CD4-positive, alpha-beta T cell (primary cell): ENCODE measurements at places on chromosomes 6 and 20. TPM values are rescaled to one million over a fixed set of nuclear protein-coding genes. Genes with fewer than 3 reads are reported as not detected.

- H3K4me3 ChIP-seq = no peak overlapping the region
- H3K36me3 ChIP-seq = no peaks in the 10 kb centered on the region
- H3K4me1 ChIP-seq = peaks cover 5% of the 10 kb centered on the region
- DNase-seq = peak; percentile 71
Observed at GRCh38 chr20:3710703-3711483, 1.5 kb downstream of the SIGLEC1 start.

DNA sequence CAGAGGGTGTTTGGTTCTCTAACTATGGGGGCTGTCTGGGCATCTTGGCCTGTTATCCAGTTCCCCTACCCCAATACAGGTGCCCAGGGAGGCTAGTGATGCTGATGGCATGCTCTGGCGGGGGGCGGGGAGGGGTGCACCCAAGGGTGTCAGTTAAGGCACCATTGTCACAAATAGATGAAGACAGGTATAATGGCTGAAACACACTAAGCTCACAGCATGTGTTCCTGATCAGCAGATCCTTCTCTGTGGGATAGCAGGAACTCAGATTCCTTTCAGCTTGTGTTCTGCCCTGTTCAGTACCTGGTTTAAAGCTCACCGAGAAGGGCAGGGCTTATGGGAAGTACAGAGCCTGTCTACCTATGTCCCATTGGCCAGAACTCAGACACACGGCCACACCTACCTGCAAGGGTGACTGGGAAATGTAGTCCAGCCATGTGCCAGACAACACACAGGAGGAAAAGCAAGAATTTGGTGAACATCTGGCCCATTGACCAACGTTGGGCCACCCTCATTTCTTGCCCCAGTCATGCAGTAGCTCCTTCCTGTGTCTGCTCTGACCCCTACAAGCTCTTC lies 3.4 kb upstream of the RSPO4 start:
- H3K4me3 ChIP-seq = no peak overlapping the region
- H3K27me3 ChIP-seq = peaks cover 26% of the 10 kb centered on the region
- no peak overlapping the region for H3K27ac ChIP-seq
- peaks cover 3% of the 10 kb centered on the region for H3K4me1 ChIP-seq
- no peaks in the 10 kb centered on the region for H3K36me3 ChIP-seq

- H3K4me3 ChIP-seq = peak overlapping the region; percentile 51
- peaks cover 35% of the 10 kb centered on the region for H3K4me1 ChIP-seq
- DNase-seq = peak; percentile 10
- H3K36me3 ChIP-seq = no peaks in the 10 kb centered on the region
- peaks cover 11% of the 10 kb centered on the region for H3K27me3 ChIP-seq
Observed at GRCh38 chr20:2750491-2751251, 49.8 kb downstream of the CPXM1 start.

TRIM15 gene
- not detected for total RNA-seq

GRCh38 chr20:59158673-59159072 lies 4.9 kb upstream of the ZNF831 start:
- no peaks in the 10 kb centered on the region for H3K27me3 ChIP-seq
- H3K36me3 ChIP-seq = no peaks in the 10 kb centered on the region
- H3K4me1 ChIP-seq = peaks cover 72% of the 10 kb centered on the region
- peak overlapping the region; percentile 70 for H3K4me3 ChIP-seq
- peak overlapping the region; percentile 95 for H3K27ac ChIP-seq
- no peak for DNase-seq

DNA sequence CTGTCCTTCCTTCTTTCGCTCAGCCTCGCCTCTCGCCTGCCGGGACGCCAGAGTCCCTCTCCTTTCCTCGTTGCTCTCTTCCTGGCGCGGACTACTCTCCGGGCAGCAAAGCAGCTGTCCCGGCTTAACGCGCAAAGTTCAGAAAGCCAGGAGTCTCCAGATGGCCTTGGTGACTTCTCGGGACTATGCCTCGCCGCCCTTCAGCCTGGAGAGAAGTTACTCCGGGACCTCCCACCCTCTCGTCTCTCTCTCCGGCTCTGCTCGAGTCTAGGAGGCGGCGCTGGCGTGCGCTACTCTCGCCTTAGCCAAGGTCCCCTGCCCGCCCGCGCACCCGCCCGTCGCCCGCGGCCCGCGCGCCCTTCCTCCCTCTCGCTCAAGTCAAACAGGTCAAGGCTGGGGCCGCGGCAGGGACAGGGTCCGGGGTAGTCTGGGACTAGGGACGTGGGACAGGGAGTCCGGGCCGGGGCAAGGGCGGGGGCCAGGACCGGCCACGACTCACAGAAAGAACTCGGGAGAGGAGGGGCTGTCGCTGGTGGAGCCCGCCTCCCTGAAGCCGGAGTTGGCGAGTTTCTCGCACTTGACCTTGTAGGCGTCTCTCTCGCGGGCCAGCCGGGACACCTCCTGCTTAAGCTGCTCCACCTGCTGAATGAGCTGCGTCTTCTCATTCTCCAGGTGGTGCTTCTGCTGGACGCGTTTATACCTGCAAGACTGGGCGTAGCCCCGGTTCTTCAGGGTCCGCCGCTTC lies 1.5 kb downstream of the MAFB start:
- H3K27me3 ChIP-seq = peaks cover 79% of the 10 kb centered on the region
- peak overlapping the region; percentile 38 for H3K4me3 ChIP-seq
- peaks cover 26% of the 10 kb centered on the region for H3K4me1 ChIP-seq
- no peak for DNase-seq

DNA sequence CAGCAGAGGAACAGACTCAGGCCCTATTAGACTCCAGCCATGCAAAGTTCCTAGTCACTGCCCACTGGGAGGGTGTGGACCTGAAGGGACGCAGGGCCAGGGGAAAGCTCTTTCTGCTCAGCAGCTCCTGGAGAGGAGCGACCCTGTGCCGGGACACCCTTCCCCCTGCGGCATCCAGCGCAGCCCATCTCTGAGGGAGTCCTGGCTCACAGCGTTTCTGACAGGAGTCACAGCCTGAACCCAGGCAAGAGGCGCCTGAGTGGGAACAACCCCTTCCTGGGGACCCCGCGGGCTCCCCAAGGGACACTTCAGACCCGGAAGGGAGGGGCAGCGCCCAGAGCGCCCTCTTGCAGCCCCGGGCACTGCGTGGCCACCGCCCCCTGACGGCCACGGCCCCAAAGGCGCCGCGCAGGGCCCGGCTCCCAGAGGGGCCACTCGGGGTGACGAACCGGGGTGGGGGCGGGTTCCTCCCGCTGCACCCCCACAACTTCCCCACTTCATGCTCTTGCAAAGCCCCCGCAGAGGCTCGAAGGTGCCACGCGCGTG lies 862 bp downstream of the UCKL1 start:
- no peak for DNase-seq
- peak overlapping the region; percentile 77 for H3K4me3 ChIP-seq
- H3K36me3 ChIP-seq = peaks cover 10% of the 10 kb centered on the region

PRELID3B gene
- 59.1 TPM for total RNA-seq

GRCh38 chr6:135583256-135583761 lies 85.8 kb upstream of the AHI1 start:
- DNase-seq = no peak
- no peaks in the 10 kb centered on the region for H3K27me3 ChIP-seq
- H3K4me1 ChIP-seq = peaks cover 2% of the 10 kb centered on the region

- H3K36me3 ChIP-seq = peaks cover 6% of the 10 kb centered on the region
- no peaks in the 10 kb centered on the region for H3K27me3 ChIP-seq
- H3K4me1 ChIP-seq = no peaks in the 10 kb centered on the region
- no peak overlapping the region for H3K27ac ChIP-seq
- H3K4me3 ChIP-seq = no peak overlapping the region
- no peak for DNase-seq
Observed at GRCh38 chr6:37893257-37893656, 73.7 kb downstream of the ZFAND3 start.

DNA sequence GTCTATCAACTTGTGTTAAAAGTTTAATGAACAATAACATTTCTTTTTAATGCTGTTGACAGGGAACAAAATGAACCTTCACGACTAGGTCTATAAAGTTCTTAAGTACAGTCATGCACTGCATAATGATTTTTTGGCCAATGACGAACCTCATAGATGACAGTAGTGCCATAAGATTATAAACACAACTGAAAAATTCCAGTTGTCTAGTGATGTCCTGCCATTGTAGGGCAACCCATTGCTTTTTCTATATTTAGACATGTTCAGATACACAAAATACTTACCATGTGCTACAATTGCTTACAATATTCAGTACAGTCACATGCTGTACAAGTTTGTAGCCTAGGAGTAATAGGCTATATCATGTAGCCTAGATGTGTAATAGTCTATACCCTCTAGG lies 93.6 kb downstream of the SYNE1 start:
- H3K4me1 ChIP-seq = no peaks in the 10 kb centered on the region
- no peak overlapping the region for H3K4me3 ChIP-seq
- no peak overlapping the region for H3K27ac ChIP-seq

CDSN gene
- not detected for total RNA-seq

DNA sequence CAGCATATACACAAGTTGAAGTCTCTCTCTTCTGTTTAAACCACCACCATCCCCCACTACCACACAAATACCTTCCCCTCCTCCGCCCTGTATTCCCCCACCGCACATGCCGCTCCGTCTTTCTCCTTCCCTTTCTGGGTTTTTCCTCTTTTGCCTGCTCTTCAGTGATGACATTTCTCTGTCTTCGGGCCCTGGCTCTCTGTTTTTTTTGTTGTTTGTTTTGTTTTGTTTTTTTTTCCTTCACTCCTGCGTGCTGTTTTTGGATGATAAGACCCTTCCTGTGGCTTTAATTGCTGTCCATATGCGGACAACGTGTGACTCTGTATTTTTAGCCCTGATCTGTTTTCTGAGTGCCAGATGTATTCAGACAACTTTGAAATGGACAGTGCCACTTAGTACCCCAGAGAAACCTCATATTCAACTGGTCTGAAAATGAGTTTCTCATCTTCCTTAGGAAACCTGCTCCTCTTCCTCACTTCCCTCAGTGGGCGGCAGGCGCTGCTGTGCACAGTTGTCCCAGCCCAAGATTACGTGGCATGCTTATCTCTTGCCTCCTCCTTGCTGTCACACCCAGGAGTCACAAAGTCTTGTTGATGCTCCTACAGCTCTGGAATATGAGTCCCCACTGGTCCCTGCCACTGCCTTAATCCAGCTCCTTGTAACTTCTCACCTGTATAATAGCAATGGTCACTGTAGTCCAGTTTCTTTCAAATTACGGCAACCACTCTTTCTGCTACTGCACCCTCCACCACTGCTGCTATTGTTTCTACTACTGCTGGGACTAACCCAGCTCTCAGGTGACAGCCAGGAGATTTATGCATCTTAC lies 8.2 kb downstream of the PPP1R14C start:
- no peak overlapping the region for H3K4me3 ChIP-seq
- no peak overlapping the region for H3K27ac ChIP-seq

GSTA4 gene
- total RNA-seq = not detected

GRCh38 chr6:75422024-75422639 lies 71.5 kb downstream of the FILIP1 start:
- H3K27ac ChIP-seq = no peak overlapping the region
- no peaks in the 10 kb centered on the region for H3K4me1 ChIP-seq
- no peak for DNase-seq
- H3K36me3 ChIP-seq = no peaks in the 10 kb centered on the region

GRCh38 chr20:10350188-10350842 lies 83.7 kb downstream of the MKKS start:
- no peaks in the 10 kb centered on the region for H3K36me3 ChIP-seq
- no peaks in the 10 kb centered on the region for H3K27me3 ChIP-seq
- no peak for DNase-seq
- H3K27ac ChIP-seq = no peak overlapping the region

DNA sequence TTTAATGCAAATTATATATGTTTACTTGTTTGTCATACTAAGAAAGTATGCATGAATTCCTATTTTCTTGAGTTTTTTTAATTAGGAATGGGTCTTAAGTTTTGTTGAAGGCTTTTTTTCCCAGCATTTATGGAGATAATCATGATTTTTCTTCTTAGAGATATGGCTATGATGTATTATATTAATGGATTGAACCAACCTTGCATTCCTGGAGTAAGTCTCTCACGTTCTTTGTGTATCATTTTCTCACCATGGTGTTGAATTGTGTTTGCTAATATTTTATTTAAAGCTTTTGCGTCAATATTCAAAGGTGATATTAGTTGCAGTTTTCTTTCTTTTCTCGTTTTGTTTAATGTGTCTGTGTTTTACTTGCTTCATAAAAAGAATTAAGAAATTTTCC lies 48.4 kb upstream of the SLC35D3 start:
- DNase-seq = no peak
- peaks cover 8% of the 10 kb centered on the region for H3K36me3 ChIP-seq
- H3K4me3 ChIP-seq = no peak overlapping the region

DNA sequence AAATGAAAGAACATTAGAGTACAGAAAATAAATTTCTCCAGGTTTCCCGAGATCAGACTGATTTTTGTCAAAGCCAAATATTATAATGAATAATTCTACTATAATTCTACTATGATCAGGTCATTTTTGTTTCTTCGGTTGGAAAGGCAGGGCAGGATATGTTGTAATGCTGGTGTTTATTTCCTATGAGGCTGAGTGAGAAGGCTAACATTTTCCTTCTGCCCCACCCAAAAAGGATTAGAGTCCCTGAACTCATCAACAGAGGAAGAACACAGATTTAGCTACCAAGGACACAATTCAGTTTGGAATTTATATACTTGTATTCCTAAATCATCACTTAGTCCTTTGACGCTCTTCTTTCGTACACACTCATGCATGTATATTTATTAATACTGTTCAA lies 318.9 kb downstream of the SYNE1 start:
- H3K4me3 ChIP-seq = no peak overlapping the region
- H3K27me3 ChIP-seq = no peaks in the 10 kb centered on the region
- H3K27ac ChIP-seq = no peak overlapping the region
- H3K36me3 ChIP-seq = no peaks in the 10 kb centered on the region
- no peaks in the 10 kb centered on the region for H3K4me1 ChIP-seq

- no peaks in the 10 kb centered on the region for H3K27me3 ChIP-seq
- peaks cover 30% of the 10 kb centered on the region for H3K4me1 ChIP-seq
- H3K4me3 ChIP-seq = no peak overlapping the region
- H3K27ac ChIP-seq = no peak overlapping the region
- DNase-seq = no peak
- H3K36me3 ChIP-seq = peaks cover 15% of the 10 kb centered on the region
Observed at GRCh38 chr20:49179368-49180277, 8.5 kb downstream of the STAU1 start.

SYNDIG1 gene
- not detected for total RNA-seq

DNA sequence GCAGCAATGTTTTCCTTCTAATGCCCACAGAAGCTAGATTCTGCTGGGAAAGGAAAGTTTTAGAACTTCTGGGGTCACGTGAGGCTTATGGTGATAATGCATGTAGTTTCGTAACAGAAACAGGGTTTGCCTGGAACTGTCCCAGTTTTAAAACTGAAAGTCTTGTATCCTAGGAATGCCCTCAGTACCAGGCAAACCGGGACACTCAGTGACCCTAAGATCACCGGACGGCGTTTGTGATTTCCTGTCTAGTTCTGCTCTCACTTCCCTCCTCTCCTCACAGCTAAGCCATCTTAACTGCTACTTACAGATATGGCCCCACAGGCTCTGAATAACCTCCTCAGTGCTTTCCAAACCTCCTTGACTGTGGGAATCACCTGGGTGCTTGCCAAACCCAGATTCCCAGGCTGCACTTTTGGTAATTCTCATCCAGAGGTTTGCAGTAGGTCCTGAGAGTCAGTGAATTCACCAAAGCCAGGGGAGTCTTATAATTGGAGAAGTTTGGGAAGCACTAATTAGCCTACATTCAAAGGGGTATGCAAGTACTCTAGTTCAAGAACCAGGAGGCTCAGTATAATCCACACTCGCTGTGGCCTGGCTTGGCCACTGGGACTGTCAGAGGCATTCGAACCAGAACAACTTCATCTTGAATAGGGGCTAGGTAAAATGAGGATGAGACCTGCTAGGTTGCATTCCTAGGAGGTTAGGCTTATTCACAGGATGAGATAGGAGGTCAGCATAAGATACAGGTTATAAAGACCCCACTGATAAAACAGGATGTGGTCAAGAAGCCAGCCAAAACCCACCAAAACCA lies 231.6 kb upstream of the MYLIP start:
- no peak overlapping the region for H3K4me3 ChIP-seq
- DNase-seq = no peak

- DNase-seq = peak; percentile 68
- peak overlapping the region; percentile 53 for H3K4me3 ChIP-seq
- no peaks in the 10 kb centered on the region for H3K36me3 ChIP-seq
- peaks cover 11% of the 10 kb centered on the region for H3K4me1 ChIP-seq
Observed at GRCh38 chr6:63598049-63599036, 26.1 kb downstream of the LOC128125822 start.

NR2E1 gene
- not detected for total RNA-seq
